ENCODE measurements at places on chromosomes 13 and 19.

GRCh38 chr19:49442771-49443365 lies 1.5 kb upstream of the SLC17A7 start:
- peak; percentile 91 for DNase-seq

GRCh38 chr13:110354715-110355473 lies 47.8 kb downstream of the COL4A2 start:
- DNase-seq: no peak

DNA sequence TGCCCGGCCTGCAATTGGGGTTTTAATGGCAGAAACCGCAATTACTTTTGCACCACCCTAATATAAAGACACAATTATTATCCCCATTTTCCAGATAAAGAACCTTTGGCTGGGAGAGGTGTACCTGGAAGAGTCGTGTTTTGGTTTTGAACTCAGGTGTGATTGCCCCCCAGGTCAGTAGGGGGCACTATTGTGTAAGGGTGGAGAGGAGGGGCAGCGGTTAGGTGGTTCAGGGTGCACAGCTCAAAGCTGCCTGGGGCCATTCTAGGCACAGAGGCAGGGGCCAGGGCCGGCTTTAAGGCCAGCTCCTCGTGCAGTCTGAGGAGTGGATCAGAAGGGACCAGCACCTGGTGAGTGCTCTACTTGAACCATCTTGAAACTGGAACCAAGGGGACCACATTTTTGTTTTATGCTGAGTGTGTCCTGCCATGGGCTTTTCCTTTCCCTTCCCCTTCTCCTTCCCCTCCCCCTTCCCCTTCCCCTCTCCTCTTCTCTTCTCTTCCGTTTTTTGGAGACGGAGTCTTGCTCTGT lies 5.8 kb upstream of the FCGRT start:
- peak; percentile 66 for DNase-seq

- DNase-seq: no peak
Measured at GRCh38 chr19:47494211-47494547, 10.2 kb upstream of the KPTN start.

GRCh38 chr19:35106291-35106583 lies 9.4 kb upstream of the FXYD3 start:
- no peak for DNase-seq

- DNase-seq: no peak
Measured at GRCh38 chr13:77274126-77274525, 52.8 kb downstream of the MYCBP2 start.

DNA sequence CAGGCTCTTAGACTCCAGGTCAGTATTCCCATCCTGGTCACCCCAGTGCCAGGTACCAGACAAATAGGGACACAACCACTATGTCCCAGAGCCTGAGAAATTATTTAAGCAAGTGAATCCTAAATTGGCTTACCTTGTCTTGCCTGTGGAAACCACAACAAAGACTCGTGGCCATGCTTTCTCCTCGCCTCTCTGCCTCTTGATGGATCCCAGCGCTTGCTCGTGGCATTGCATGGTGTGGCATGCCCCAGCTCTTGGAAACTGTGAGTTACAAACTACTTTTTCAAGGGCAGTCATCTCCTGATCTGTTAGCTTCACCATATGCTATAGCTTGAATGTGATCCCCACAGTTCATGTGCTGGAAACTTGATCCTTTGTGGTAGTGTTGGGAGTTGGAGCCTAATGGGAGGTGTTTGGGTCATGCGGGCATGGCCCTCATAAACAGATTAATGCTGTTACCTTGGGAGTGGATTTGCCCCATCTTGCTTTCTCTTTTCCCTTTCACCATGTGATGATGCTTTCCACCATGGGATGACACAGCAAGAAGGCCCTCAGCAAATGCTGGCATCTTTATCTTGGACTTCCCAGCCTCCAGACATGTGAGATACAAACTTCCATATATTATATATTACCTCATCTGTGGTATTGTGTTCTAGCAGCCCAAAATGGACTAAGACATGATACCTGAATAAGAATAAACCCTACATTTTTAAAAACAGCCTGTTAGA lies 31.2 kb downstream of the SPRYD7 start:
- DNase-seq: no peak

DNA sequence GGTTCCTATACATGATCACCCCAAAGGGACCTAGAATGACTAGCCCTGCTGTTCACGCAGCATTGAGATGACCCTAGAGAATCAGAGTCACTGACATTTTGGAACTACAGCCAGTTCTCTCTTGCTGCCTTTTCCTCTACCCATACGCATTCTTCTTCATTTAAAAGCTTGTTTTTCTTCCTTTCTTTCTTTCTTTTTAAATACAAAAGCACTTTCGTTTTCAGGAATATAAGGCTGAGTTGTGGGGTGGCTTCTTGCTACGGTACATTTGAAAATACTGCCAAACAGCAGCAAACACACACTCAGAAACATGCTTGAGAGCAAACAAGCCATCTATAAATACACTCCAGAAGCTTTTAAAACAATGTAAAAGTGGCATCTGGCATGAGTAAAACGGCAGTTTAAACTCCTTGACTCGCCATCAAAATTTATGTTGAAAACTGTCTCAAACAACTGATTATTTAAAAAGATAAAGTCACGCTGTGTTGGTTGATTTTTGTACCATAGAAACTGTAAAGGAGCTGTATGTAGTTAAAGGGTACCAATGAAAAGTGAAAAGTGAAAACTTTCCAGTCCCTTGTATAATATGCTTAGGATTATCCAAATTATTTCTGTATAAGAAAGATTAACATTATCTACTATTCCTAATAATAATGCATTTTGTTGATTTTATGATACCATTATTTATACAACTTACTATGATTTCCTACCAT lies 95.6 kb downstream of the PCDH9 start:
- no peak for DNase-seq

DNA sequence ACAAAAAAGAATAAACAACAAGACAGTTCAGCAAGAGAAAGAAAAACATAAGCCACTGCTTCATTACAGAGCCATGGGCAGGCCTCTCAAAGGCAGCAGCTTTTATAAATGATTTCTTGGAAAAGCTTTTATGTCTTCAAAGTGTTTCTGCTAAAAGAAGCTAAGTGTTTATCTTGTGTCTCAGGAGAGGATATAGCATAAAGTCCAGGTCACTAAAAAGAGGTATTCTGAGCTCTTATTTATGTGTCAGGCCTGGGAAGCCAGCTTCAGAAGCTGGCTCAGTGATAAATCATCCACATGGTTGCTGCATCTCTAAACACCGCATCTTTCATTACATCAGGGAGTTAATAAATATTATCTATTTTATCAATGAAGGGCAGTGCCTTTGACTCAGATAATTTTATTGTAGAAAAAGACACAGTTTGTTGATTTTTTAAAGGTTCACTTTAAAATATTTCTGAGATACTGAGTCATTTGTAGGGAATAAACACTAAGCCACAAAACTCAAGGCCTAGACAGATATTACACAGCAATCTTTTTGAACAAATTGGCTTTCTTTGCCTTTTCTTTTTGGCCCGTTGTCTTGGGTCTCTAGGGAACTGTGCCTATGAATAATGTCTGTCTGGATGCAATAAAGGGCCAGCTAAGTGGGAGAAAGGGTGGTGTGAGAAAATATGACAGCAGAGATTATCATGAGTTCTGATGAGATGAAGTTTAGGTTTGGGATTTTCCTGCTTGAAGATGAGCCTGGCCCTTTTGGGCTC lies 1086.6 kb downstream of the UQCRFS1 start:
- DNase-seq: no peak

DNA sequence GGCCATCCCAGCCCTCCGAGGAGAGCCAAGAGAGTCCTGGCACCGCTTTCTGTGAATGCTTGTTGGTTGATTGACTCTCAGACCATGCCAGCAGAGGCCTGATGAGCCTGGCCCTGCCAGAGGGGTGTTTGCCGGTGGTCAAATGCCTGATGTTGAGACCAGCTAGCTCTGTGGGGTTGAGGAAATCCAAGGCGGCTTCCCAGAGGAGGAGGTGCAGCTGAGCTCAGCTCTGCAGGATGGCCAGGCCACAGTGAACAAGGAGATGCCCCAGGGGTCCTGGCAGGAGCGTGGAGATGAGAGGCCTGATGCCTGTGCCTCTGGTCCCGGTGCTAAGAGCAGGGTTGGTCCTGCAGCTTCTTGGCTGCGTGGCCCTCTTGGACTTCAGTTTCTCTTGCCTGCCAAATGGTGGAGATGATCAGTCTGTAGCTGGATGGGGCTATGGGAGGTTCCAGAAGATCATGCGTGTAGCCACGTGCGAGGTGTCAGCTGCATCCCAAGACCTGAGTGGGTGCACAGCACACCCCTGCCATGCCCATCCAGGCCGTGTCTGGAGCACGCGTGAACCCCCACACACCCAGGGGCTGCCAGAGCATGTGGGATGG lies 16.8 kb downstream of the NFIC start:
- DNase-seq: no peak

DNA sequence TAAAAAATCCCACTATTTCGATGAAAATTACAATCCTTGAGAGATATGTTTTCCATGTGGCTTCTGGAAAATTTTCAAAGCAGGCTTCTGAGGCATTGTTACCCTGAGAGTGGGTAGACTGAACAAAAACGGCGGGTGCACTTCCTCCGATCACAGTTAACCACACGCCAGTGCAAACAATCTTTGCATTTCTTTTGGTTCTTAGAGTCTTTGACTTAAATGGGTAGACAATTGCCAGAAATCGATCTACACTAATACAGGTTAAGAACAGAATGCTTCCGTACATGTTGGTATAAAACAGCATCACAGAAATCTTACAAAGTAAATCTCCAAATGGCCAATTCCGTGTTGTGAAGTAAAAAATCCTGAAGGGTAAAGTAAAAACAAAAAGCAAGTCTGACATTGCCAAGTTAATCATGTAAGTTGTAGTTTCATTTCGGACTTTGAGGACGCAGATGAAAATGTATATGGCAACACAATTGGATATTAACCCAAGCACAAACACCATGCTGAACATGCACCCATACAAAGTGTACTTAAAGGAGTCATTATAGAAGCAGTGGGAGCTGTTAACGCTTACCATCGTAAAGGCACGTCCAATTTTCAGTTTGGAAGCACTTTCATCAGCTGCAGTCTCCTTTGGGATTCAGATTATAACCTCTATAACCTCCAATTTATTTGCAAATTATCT lies 927 bp downstream of the LPAR6 start:
- no peak for DNase-seq

GRCh38 chr19:47615714-47616113 lies 6.8 kb downstream of the BICRA start:
- DNase-seq: no peak

DNA sequence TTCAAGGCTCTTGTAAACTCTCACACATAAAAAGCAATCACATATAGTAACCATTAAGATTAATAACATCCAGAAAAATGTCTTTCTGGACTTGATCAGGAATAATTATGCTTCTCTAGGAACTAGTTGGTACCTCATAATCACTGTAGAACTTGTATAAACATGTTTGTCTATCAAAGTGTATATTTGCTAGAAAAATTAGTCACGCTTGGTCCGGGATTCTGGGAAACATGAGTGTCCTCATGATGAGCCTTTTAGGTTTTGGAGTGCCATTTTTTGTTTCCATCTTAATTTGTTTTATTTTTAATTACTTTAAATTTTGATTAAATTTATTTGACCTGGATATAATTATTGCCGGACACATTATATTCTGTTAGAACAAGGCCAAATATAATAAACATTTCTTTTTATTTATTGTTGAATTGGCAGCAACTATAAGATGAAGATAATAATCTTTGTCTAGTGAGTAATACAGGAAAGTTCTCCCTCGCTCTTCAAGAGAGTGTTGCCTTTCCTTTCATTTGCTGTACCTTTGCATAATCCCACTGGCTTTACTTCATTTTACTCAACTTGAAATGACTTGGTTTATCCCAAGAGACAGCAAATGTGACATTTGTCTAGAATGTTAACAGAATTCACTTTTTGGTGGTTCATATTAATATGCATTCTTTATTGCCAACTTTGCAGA lies 207.0 kb downstream of the NALCN start:
- DNase-seq: no peak

DNA sequence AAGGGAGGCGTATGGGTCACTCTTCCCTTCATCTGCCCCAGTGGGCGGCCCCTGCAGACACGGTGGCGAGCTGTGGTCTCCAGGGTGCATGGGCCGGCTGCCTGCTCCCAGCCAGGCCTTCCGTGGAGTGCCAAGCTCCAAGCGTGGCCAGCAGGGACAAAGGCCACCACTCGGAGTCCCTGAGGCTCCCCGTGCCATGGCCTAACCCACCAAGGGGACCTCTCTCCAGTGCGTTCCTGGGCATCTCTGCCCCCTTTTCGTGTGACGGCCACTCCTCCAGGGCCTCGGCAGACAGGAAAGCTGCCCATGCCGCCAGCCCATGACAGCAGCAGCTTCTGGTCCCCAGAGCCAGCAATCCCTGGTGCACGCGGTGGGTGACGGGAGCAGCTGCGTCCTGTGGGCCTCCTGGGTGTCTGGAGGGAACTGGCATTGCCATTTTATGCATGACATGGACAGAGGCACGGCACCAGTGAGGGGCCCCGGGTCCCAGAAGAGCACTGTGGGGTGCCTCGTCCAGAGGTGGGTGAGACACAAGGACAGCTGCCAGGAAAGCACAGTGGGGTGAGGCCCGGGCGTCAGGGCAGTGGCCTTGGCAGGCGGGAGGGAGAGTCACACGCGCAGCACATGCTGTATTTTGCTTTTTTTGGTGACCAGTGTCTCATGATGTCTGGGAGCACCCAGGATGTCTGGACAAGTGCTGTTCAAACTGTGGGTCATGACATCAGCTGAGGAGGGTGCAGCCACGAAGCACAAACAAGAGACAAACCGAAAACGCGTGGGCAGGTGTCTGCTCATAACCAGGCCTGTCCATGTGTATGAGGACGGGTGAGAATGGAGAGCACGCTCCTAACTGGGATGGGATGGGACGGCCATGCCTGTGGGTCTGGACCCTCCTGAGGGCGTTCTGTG lies 32.3 kb downstream of the CEBPG start:
- no peak for DNase-seq

DNA sequence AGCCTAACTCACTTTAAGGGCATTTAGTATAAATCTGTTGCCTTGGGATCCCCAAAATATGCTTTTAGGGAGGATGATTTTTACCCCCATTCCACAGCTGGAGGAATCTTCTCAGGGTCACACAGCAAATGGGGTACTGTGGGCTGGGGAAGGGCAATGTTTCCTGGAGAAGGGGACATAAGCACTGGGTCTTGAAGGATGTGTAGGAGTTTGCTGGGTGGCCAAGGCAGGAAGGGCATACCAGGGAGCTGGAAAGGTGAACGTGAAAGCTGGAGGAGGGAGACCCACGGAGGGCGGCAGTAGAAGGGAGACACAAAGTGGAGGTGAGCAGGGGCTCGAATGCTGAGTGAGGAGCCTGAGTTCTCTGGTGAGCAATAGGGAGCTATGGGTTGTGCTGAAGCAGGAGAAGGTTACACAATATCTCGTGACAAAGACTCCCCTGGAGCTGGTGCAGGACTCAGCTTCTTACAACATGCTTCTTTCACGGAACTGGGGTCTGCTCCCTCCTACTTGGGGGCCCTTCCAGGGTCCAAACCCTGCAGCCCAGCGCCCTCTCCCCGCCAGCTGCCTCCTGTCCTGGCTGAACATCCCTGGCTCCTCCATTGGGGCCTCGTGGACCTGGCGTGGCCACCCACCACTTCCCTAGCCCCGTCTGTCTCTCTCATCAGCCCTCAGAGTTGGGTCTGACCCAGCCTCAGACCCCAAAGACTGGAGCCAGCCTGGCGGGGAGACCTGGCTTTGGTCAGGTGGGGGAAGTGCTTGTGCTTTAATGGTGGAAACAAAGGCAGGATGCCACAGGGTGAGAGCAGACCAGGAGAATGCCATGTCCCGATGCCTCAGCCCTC lies 11.1 kb downstream of the CILP2 start:
- no peak for DNase-seq

- DNase-seq: peak; percentile 59
Measured at GRCh38 chr13:113413898-113414282, 39.4 kb downstream of the ADPRHL1 start.

All from AG08396 (cell line).